ENCODE measurements at places on chromosomes 16 and 17.

- DNase-seq: peak; percentile 35
These were observed 20.7 kb upstream of the SP2 start for GRCh38 chr17:47875011-47875985.

DNA sequence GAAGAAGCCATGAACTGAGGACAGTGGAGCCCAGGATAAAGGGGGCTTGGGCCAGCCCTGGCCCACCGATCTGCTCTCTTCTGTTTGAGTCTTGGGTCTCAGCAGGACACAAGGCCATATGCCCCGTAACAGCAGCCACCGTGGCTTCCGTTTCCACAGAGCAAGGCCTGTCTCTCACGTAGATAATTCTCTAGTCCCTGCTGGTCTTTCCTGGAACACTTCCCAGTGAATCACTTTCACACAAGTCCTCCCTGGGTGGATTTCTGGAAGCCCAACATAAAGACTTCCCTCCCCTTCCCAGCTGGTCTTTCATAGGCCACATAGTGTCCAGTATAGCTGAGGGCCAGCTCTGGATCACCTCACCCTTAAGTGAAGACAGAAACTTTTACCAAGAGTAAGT is 19.9 kb upstream of the C16orf78 start:
- DNase-seq: no peak

GRCh38 chr17:49204516-49204915 is 5.9 kb downstream of the GNGT2 start:
- DNase-seq: no peak

DNA sequence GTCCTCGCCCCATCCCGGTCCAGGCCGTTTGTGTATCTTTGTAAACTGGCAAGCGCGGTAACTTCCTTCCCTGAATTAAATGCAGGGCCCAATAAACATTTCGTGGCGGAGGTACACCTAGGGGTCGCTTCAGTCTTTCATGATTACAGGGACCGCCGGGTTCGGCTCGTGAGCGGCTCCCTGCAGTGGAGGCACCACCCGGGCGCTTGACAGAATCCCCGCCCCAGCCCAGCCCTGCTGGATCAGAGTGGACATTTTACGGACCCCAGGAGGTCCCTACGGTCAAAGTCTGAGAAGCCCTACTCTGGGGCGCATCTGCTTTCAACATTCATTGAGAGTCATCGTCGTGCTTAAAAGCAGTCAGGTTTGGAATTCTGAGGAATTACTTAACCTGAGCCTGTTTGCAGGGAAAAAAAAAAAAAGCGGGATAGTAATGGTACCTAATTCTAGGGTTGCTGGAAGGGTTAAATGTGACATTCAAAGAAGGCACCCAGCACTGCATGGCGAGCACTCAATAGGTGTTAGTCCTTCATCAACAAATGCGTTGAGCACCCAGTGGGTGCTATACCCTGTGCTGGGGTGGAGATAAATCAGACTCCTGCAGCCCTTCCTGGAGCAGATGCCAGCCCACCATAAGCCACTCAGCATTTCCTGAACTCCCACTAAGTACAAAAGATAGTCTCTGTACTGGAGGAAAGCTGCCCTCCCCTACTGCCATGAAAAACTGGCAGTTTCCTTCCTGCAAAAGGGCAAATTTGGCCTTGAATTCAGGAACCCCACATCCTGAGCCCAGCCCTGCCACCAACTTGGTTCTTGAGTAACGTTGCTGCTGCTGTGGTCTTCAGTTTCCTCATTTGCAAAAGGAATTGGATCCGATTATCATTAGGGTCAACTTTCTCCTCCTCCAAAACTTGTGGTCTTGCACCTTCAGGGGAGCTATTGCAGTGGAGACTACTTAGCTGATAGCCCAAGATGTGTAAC is 658 bp upstream of the DUSP3 start:
- no peak for DNase-seq

- DNase-seq: no peak
These were observed 8.0 kb upstream of the XYLT2 start for GRCh38 chr17:50337956-50338355.

Data from amniotic epithelial cell (primary cell).